ENCODE measurements at places on chromosomes 5 and 9.

- DNase-seq, result no peak
These were observed 2.9 kb downstream of the CDKN2B-AS1 start for GRCh38 chr9:21997480-21997879.

- no peak for DNase-seq
These were observed 59.2 kb upstream of the NR4A3 start for GRCh38 chr9:99762470-99762869.

DNA sequence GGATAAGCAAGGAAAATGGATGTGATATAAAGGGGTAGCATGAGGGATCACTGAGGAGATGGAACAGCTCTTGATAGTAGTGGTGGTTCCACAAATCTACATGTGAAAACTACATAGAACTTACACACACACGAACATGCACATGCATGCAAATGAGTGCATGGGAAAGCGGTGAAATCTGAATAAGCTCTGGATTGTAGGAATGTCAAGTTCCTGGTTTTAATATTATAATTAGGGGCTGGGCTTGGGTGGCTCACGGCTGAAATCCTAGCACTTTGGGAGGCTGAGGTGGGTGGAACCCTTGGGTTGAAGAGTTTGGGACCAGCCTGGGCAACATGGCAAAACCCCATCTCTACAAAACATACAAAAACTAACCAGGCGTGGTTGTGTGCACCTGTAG lies 13.1 kb upstream of the PDCL start:
- DNase-seq, result no peak

DNA sequence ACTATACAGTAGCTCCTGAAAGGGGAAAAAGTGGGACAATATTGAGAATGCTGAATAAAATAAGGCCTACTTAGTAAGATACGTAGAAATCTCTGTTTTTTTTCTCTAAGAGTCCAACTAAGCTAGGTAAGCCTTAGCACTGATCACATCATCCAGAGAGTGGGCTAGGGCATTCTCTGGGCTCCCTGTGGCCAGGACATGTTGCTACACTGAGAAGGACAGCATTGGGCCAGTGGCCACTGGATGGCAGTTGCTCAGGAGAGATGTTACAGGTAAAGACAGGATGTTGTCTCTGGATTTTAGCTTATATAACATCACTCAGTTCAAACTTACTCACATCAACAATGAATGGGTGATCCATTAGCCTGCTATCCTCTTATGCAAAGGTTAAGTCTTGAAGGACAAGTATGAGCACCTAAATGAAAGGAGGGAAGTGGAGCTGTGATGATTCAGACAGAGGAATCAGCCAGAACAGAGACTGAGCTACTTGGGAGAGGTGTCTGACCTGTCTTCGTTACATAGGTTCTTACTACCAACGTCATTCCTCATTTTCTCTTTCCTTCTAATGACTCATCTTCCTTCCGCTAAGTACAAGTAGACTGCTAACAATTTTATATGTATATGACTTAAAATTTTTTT lies 226.6 kb upstream of the ADCY2 start:
- no peak for DNase-seq

GRCh38 chr5:108753331-108753730 lies 5.6 kb downstream of the FER start:
- no peak for DNase-seq

- no peak for DNase-seq
These were observed 89.6 kb upstream of the MIER3 start for GRCh38 chr5:57041570-57041969.

DNA sequence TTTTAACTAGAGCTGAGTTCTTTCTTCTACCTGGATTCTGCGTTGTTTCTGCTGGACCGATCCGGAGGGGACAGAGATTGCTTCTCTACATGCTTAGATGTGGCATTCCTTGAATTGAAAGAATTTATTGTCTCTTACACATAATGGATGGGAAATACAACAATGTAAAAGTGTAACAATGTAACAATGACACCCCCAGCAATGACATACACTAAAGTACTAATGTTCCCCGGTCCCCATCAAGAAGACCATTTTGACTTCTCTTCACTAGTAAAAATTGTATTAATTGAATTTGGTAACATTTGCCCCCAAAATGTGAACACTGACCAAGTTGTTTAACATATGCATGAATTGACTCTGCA lies 760.2 kb downstream of the TAF11L14 start:
- no peak for DNase-seq

Measured in right hindlimb (tissue), 1 donor.